Hair follicular keratinocyte (primary cell): ENCODE measurements at places on chromosomes 16 and 17. TPM values are rescaled to one million over a fixed set of nuclear protein-coding genes. Genes with fewer than 3 reads are reported as not detected.

The GJD3 gene
- not detected in 2 replicates for total RNA-seq

The ABCC6 gene
- total RNA-seq: not detected in 2 replicates

The CHST4 gene
- total RNA-seq: 0.30 TPM in 1 of 2 replicates, not detected in the other

The TP53TG3B gene
- not detected in 2 replicates for total RNA-seq

The ABCA3 gene
- 0.16 TPM in 1 of 2 replicates, not detected in the other for total RNA-seq

The ZNF232 gene
- 5.8 and 5.9 TPM in 2 replicates for total RNA-seq
